H1 (cell line): ENCODE measurements at places on chromosomes 2 and 18. TPM values are rescaled to one million over a fixed set of nuclear protein-coding genes. Genes with fewer than 3 reads are reported as not detected.
A peak's percentile ranks its signal among the peaks of the same experiment; 100 is the strongest.

The RAB31 gene
- total RNA-seq = 39.3 and 40.9 TPM in 2 replicates

DNA sequence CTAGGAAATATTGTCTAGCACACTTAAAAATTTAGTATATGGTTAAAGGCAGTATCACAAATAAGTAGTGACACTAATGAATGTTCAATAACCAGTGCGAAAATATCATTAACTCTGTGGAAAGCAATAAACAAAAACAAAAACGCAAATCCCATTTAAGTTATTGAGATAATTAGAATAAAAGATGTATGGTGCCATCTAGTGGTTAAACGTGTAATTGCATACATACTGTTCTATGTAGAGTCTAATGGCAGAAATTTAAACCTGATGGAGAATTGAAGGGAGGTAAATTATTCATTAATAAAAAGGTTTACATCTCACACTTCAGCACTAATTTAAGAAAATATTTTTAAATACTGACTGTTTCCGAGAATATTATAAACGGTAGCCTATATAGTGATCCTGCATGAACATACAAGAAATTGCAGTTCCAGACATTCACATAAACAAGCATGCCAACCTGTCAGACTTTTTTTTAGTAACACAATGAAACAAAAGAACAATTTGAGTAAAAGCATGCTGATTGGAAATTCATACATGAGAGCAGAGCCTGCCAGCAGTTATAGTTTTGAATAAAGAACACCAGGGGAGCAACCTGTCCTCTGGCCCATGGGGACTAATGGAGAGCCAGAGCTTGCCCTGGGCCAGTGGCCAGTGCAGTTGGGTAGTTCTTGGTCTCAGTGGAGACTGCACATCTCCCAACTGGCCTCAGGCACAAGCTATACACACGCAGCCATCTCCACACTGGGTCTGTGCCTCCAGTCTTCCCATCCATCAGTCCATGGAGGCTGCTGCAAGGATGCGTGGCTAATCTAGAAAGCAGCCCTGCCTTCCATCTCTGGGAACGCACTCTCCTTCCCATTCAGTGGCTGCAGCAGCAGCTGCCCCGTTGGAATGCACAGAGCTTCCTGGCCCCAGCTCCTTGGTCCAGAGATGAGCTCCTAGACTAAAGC, 28.0 kb downstream of the GCG start:
- no peak for DNase-seq

DNA sequence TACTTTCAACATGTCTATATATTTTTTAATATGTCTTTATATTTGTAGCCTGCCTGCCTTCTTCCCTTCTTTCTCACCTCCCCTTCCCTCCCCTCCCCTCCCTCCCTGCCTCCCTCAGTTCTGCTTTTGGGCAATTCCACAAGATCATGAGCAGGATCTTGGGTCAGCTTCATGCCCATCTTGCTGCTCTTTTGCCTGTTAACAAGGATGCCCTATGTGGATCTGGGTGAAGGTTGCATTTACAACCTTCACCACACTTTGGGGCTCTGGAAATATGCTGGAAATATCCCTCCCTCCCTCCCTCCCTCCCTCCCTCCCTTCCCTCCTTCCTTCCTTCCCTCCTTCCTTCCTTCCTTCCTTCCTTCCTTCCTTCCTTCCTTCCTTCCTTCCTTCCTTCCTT, 334.1 kb upstream of the FAM98A start:
- DNase-seq = no peak

DNA sequence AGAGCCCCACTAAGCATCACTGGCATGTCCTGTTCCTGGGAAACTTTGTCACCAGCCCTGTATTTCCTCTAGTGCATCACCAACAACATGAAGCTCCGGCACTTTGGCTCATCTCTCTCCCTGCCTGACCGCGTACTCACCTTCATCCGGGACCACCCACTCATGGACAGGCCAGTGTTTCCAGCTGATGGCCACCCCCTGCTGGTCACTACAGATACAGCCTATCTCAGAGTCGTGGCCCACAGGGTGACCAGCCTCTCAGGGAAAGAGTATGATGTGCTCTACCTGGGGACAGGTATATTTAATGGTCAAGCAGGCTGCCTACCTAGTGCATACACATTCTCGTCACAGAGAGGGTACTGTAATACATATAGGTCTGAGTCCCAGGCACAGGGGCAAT, 21.0 kb downstream of the SEMA4F start:
- peak; percentile 46 for DNase-seq

DNA sequence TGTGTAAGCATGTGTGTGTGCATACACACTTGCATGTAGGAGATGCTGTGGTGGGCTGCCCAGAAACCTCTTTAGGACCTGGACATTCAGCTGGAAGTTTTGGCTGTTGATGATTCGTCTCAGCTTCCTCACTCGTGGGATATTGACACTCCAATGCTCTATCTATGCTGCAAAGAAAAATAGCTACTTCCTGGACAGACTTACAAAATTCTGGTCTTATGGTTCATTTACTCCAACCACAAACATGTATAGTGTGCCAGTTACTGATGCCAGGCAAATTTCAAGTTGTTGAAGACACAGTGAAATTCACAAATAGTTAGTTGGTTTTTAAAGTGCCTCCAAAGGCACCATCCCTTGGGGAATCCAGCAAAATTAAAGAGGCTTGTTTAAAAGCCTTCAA, 882.6 kb downstream of the CPS1 start:
- no peak for DNase-seq
